ENCODE measurements at places on chromosomes 3 and 15.

GRCh38 chr3:177760803-177761202 is 563.5 kb upstream of the TBL1XR1 start:
- no peak for DNase-seq

DNA sequence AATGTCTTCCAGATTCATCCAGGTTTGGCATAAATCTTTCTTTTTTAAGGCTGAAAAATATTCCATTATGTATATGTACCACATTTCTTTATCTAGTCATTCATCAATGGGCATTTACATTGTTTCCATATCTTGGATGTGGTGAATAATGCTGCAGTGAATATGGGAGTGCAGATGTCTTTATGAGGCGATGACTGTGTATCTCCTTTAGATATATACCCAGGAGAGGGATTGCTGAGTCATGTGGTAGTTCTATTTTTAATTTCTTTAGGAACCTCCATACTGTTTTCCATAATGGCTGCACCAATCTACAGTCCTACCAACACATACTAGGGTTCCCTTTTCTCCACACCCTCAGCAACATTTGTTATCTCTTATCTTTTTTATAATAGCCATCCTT is 96.3 kb downstream of the LRRC28 start:
- DNase-seq = no peak

- no peak for DNase-seq
These were observed 91.8 kb downstream of the TMEM266 start for GRCh38 chr15:76151599-76151974.

DNA sequence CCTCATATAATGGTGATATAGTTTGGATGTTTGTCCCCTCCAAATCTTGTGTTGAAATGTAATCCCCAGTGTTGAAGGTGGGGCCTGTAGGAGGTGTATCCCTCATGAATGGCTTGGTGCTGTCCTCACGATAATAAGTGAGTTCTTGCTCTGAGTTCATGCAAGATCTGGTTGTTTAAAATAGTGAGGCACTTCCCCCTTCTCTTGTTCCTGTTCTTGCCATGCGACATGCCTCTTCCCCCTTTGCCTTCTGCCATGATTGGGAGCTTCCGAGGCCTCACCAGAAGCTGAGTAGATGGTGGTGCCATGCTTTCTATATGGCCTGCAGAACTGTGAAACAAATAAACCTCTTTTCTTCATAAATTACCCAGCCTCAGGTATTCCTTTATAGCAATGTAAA is 39.2 kb downstream of the REC114 start:
- no peak for DNase-seq

GRCh38 chr3:195715583-195716266 is 5.1 kb upstream of the MUC20 start:
- DNase-seq = no peak

GRCh38 chr15:81275711-81276392 is 48.1 kb downstream of the STARD5 start:
- DNase-seq = no peak

- DNase-seq = no peak
These were observed 36.7 kb upstream of the MRPS22 start for GRCh38 chr3:139307072-139307491.

- no peak for DNase-seq
These were observed 60.1 kb upstream of the ZNF148 start for GRCh38 chr3:125435231-125435630.

GRCh38 chr3:119586733-119587172 is 7.5 kb downstream of the ADPRH start:
- no peak for DNase-seq

- no peak for DNase-seq
These were observed 149.5 kb downstream of the RYR3 start for GRCh38 chr15:33460166-33460805.

DNA sequence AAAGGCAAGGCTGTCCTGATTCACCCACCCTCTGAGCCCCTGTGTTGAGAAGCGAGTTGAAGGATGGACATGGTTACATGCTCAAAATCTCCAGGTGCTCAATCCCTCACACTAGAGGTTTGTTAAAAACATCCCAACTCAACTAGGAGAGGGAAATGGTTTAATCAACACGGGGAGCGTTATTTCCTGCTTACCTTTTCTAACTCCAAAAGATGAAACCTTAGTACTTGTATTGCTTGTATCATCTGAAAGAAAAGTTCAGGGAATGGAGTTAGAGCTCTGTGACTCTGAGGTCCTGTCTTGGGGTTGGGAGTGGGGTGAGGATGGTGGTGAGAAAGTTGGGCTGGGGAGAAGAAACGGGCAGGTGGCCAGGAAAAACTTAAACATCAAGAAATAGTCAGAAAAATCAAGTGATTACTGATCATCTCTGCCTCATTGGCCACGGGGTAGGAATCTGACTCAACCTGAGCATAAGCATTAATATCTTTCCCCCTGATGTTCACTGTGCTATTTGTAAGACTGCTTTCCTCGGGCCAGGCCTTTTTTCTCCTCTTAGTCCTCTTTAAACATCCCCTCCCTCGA is 5.9 kb downstream of the MEIS2 start:
- DNase-seq = no peak

DNA sequence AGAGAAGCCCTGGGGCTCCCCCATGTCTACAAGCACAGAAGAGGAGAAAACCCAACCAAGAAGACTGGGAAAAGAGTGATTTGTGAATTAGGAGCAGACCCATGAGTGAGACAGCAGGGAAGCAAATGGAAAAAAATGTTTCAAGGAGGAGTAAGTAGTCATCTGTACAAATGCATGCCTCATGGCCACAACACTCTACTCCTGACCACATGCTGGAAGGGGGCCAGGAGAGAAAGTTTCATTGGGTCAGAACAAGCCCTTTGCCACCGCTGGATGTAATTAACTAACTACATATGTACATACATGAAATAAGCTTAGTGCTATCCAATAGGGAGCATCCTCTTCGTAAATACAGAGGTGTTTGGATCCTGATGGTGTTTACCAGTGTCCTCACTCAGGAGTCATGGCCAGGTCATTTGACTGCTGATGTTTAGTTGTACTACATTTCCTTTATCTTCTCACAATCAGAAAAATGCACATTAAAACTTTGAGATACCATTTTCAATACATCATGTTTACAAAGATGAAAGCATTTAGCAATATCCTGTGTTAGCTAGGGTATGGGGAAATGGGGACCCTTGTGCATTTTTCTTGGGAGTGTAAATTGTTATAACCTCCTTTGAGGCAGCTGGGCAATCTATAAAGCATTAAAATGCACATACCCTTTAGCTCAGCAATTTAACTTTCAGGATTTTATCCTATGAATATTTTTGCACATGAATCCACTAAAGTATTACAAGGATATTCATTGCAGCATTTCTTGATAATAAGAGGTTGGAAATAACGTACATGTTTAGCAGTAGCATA is 27.1 kb downstream of the CLRN1 start:
- no peak for DNase-seq

DNA sequence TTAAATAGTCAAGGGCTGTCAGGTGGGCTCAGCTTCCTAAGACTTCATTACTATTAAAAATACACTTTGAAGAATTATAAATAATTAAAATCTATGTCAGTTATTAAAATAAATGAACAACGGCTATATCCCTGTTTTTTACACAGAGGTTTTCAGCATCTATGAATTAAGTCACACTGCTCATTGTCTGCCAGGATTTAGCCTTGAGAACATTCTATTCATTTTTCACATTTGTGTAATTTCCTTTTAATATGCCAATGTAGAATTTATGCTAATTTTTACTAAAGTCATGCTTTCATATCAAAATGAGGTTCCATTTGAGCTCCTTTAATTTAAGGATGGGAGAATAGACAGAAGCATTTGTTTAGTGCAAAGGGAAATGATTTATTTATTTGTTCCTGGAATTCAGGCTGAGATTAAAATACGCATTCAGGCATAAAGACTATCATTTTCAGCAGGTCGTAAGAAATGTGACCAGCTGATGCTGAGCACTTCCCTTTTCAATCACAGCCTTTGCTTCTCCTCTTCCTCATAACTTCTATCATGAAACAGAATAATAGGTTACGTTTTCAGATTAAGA is 345.1 kb downstream of the MFSD1 start:
- DNase-seq = no peak

DNA sequence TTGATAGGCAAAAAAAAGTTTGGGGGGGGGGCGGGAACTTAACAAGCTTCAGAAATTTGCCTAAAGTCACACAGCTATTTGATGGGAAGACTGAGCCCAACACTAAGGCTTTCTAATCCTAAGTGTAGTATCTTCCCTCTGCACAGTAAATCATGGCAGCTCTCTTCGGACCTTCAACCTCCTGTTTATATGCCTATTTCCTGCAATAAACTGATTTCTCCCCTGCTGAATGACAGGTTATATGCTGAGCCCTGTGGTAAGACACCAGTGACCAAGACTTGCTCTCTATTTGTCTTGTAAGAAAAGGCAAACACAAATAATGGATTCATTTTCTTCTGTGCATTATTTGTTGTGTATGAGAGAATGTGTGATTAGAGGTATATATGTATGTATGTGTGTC is 355.8 kb upstream of the ARRDC4 start:
- DNase-seq = no peak

- no peak for DNase-seq
These were observed 18.3 kb upstream of the TUBGCP5 start for GRCh38 chr15:23057707-23058106.

DNA sequence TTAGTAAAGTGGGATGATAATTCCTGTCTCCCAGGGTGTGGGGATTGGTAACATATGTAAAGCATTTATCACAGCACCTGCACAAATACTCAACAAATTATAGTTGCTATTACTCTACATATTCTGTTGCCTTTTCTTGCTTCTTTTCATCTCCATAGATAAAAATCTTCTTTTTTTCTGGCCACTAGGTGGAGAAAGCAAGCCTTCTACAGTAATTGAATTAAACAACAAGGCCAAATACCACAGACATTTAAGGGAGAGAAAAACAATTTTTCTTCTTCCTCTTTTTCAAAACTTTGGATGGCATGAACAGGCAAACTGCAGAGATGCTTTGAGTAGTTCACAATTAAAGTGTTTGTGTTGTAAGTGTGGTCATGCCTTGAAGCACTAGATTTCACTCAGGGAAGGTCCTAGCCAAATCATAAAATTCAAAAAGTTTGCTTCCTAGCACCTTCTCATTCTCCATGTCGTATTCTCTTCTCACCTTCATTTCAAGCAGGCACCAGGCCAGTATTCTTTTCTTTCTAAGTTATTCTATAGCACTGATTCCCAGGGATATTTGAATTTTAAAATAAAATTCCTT is 493.4 kb upstream of the TGFBR2 start:
- no peak for DNase-seq

DNA sequence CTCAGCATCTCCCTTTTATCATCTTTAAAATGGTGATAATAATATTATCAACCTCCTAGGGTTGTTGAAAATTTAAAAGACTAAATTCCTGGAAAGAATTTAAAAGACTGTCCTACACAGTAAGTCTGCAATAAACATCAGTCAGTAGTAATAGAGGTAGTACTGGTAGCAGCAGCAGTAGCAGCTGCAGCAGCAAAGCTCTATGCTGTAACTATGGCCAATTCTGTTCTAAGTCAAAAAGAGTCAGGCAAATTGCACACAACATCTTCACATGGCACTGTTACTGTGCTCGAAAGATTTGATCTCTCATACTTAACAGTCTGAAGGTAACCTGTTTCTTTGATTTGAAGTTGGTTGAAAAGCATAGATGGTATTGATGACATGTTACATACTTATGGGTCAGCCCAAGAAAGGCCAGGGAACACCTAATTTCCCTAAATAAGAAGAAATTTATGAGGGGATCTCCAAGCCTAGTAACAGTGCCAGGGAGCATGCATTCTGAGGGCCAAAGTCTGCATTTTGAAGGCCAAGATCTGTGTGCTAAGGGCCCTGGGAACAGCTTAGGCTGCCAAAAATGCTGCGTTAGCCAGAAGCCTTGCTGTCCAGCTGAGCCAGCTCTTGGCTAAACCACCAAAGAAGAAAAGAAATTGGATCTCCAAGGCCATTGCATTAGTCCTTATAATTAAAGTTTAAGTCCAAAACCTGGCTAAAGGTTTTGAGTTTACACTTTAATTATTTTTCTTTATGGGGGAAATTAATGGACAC is 68.2 kb downstream of the SIDT1 start:
- no peak for DNase-seq

DNA sequence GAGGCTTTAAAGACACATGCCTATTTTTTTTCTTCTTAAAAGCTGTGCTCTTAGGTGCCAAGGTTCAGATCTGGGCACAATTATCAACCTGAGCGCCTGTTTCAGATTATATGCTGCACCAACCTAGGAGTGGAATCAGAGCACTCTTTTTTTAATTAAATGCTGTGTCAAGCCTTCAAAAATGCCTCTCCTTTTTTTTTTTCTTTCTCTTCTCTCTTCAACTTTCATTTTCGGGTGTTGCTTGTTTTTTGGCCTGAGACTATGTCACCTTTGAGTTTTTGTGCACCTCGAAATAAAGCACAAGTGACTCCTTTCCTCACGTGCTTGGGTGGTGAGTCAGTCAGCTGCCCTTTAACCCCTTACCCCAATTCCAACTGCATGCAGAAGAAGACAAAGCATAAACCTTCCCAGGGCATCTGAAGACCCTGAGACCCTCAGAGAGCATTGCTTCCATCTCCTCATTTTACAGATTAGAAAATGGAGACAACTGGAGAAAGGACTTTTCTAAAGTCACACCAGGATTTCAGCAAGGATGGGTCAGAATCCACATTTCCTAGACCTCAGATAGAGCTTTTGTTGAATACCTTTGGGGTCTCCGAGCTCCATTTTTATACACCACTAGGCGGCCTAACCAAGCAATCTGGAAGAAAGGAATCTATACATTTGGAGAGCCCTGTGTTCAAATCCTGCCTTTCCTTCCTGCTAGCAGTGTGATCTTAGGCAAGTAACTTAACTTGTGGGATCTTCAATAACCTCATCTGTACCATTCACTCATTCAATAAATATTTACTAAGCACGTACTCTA is 631 bp upstream of the PRICKLE2 start:
- no peak for DNase-seq

DNA sequence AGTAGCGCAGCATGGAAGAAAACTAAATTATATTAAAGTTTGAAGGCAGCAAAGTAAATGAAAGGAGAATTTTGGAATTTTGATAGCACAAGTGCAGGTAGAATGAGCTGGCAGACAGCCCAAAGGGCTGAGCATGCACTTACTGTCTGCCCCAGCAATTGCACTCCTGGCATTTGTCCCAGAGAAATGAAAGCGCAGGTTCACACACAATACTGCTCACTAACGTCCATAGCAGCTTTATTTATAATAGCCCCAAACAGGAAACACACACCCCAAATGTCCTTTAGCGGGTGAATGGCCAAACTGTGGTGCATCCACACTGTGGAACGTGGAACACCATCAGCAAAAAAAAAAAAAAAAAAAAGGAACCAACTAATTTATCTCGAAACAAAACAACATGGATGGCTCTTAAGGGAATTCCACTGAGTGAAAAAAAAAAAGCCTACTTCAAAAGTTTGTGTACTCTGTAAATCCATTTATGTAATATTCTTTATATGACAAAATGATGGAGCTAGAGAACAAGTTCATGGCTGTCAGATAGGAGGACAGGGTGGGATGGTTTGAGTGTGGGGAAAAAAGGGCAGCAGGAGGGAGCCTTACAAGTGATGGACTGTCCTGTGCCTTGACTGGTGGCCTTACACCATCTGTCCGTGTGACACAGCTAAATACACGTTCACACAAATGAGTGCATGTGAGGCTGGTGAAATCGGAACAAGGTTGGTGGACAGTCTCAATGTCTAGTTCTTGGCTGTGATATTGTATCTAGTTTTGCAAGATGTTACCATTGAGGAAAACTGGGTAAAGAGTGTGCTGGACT is 6.0 kb upstream of the TM2D3 start:
- no peak for DNase-seq

GRCh38 chr15:39205506-39206371 is 375.1 kb upstream of the THBS1 start:
- DNase-seq = no peak

GRCh38 chr15:57160823-57161560 is 215.3 kb upstream of the CGNL1 start:
- no peak for DNase-seq

- no peak for DNase-seq
These were observed 631.8 kb upstream of the GRM7 start for GRCh38 chr3:6228958-6229683.

Data from activated CD8-positive, alpha-beta memory T cell treated with anti-CD3 and anti-CD28 coated beads for 1 hour (primary cell).